H4 (cell line): ENCODE measurements at places on chromosomes 4 and X.

DNA sequence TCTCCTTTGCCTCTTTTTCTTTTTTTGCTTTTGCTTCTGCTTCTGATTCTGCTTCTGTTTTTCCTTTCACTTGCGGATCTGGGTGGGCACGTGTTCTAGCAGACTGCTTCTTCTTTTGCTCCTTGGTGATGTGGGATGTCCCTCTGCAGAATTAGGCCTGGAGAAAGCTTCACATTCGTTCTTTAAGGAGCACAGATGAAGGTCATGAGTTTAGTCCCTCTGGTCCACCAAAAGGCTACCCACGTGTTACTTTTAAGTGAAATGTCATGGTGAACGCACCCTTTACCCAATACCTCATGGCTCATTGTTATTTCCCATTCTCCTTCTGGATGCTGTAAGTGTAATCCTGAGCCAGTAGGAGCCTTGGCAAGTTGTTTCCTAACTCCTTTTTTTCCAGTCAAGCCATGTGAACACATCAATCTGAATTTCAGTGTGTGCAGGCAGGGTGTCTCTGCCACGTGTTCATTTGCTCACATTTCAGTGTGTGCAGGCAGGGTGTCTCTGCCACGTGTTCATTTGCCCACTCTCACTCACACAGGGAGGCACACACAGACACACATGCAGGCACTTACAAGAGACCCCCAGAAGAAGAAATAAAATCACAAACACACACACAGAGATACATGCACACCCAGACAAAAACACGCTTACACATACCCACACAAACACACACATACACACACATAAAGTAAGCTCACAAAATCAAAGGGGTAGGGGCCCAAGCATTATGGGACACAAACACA, 36.9 kb downstream of the NBDY start:
- DNase-seq = no peak

DNA sequence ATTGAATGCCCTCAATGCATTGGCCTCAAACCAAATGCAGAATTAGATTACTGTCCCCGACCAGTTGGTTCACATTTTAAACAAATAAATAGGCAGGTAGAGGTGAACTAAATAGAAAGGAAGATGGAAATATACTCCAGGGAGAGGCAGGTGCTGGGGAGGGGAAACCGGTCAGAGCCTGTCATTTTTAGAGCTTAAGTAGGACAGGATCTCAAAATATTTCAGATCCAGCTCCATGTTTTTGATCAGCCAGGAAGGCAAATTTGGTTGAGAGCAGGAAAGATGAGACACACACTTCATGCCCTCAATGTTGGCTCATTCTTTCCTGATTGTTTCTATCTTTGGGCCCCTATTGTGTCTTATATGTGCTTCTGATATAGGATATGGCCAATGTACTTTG, 206.7 kb downstream of the SHROOM3 start:
- no peak for DNase-seq

- DNase-seq = no peak
Observed at GRCh38 chr4:185693548-185694215, 118.3 kb downstream of the SORBS2 start.

DNA sequence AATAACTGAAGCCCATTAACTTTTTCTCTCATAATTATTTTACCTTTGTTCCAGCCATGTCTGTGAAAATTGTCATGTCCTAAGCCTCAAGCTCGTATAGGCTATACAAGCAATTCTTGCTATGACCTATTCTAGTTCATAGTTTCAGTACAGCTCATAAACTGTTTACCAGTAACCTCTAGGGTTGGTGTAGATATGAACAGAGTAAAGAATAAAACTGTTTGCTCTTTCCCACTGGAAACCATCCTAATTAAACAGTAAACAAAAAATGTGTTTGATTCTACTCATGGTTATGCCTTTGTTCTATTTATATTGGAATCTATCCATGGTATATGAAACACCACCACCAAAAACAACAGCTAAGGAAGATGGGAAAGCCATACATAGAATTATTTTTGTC, 1444.0 kb upstream of the PCDH7 start:
- DNase-seq = no peak

GRCh38 chr4:8281519-8282133, 12.1 kb downstream of the HTRA3 start:
- no peak for DNase-seq

- DNase-seq = no peak
Observed at GRCh38 chrX:24332878-24333277, 19.0 kb upstream of the SUPT20HL2 start.

DNA sequence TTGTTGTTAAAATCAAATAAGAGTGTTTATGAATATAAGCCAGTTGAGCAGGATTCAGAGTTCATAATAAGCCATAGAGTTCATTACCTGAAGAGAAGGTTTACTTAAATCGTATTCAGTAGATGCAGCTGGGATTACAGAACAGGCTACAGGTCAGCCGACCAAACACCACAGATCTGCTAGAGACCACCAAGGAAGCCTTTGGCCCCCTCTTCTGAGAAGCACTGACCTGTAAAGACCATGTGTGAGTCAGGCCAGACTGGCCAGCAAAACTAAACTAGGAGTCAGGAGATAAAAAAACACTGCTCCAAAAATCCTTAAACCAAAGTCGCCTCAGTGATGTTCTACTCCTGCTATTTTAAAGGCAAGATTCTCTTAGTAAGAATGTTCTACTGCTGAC, 1125.5 kb downstream of the FAT4 start:
- DNase-seq = no peak

GRCh38 chr4:7513671-7514070, 78.9 kb upstream of the PSAPL1 start:
- DNase-seq = peak; percentile 66

- DNase-seq = no peak
Observed at GRCh38 chr4:138138774-138139173, 103.4 kb downstream of the SLC7A11 start.

DNA sequence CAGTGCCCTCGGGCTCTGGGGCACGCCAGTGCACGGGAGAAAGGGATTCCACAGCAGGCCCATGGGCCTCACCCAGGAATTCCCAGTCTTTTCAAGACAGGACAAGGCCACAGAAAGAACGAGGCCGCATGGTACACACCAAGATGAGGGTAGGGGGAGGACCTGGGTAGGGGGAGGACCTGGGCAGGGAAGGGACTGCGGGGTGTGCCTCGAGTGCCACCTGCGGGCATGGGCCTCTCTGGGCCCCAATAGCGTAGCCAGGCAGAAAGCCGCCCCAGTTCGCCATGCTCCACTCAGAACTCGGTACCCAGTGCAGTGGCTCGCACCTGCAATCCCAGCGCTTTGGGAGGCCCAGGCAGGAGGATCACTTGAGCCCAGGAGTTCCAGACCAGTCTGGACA, 14.0 kb upstream of the DUSP9 start:
- no peak for DNase-seq

DNA sequence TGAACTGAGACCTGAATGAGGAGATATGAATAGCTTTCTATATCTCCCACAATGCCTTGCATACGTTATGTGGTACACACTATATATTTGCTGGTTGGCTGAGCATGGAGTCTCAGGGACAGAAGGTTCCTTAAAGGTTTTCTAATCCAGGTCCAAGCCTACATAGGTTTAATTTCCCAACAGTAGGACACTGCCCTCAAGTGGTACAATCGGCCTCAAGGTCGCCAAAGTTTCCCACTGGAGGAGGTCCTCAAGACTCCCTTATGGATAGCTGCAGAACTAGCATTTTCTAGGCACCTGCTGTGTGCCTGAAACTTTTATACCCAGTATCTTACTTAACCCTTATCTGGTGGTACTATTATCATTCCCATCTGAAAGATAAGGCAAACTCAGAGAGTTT, 21.0 kb upstream of the EFNB1 start:
- DNase-seq = peak; percentile 19

- DNase-seq = no peak
Observed at GRCh38 chrX:54530357-54530900, 410 bp downstream of the GNL3L start.

GRCh38 chrX:136862546-136862945, 18.0 kb downstream of the RBMX start:
- no peak for DNase-seq

DNA sequence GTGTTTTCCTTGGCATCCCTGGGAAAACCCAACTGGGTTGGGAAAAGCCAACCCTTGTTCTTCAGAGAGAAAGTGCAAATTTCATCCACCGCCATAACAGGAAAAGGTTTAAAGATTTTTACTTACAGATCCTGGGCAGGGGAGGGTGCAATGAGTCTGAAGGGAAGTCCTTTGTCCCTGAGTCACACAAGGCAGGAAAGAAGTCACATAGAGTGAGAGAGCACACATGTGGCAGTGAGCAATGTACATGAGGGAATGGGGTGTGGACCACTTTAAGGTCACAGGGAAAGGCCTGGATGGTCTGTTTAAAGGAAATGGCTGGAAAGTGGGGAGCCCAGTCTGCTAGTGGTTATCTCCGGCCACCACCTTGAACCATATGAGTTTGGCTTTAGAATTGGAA, 248.9 kb downstream of the HS3ST1 start:
- no peak for DNase-seq

- peak; percentile 52 for DNase-seq
Observed at GRCh38 chrX:95884186-95884585, 800.5 kb upstream of the DIAPH2 start.

- DNase-seq = no peak
Observed at GRCh38 chrX:36957425-36958328, 50.5 kb upstream of the FAM47C start.

DNA sequence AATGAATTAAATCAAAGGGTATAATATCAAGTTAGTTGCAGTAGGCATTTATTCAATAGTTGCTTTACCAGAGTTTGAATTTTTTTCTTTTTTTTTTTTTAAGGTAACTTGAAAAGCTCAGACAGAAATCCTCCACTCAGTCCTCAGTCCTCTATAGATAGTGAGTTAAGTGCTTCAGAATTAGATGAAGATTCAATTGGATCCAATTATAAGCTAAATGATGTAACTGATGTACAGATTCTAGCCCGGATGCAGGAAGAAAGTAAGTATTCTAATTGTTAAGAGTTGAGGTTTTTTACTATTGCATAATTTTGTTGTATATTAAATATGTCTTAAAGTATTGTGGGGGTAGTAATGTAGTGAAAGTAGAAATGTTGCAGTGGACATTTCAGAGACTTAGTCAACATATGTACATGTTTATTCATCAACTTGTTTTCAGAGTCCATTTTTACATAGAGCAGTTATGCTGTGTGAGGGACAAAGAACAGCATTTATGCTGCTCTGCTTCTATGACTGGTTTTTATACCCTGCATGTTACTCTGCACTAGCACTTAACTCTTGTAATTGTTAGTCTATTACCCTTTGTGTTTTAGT, 38.4 kb downstream of the SLAIN2 start:
- DNase-seq = no peak

- peak; percentile 68 for DNase-seq
Observed at GRCh38 chr4:98626350-98626749, 32.1 kb downstream of the TSPAN5 start.

- DNase-seq = no peak
Observed at GRCh38 chrX:15888062-15888461, 33.4 kb upstream of the AP1S2 start.

- DNase-seq = no peak
Observed at GRCh38 chr4:76702440-76703122, 195.4 kb downstream of the SOWAHB start.

- no peak for DNase-seq
Observed at GRCh38 chr4:16382571-16382970, 156.3 kb upstream of the TAPT1 start.

- no peak for DNase-seq
Observed at GRCh38 chr4:143598816-143599215, 85.3 kb downstream of the SMARCA5 start.

DNA sequence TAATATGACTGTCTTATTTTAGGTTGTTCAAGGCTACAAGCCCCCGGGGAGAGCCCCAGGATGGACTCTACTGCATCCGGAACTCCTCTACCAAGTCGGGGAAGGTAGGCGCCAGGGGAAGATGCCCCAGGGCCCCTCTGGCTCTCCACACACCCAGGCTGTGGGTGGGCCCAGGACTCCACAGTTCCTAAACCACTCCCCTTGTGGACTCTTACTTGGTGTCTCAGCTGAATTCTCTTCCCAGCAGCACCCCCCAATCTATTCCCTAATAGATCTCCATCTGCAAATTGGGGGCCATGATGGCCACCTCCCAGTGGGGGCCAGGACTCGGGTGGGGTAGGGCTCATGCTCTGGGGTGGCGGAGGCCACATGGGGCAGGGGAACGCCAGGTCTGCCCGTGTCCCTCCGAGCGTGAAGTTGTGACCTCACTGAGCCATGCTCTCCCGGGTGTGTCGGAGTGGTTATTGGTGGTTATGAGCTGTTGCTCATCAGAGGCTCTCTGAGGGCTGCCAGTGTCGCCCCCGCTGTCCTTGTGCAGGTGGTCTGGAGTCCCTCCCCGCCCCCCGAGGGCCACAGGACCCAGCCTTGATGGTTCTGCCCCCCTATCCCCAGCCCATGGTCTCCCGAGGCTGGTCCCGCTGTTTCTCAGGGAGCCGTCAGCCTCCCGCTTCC, 11.2 kb upstream of the ADD1 start:
- no peak for DNase-seq

DNA sequence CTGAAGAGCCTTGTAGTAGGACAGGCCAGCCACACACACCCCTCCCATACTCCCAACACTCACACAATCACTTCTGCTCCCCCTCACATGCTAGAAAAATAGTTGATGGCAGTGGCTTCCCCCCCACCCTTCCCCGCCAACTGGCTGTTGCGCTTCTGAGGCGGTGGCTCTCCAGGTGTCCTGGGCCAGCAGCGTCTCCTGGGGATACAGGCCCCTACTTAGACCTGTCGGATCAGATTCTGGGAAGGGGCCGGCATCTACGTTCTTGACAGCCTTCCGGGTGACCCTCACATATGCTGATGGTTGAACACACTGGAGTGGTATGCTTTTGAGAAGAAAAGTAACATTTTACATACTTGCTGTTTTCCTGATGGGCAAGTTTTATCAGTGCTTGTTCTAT, 39.9 kb downstream of the TNIP2 start:
- no peak for DNase-seq

- no peak for DNase-seq
Observed at GRCh38 chr4:114782415-114783214, 184.0 kb downstream of the UGT8 start.

DNA sequence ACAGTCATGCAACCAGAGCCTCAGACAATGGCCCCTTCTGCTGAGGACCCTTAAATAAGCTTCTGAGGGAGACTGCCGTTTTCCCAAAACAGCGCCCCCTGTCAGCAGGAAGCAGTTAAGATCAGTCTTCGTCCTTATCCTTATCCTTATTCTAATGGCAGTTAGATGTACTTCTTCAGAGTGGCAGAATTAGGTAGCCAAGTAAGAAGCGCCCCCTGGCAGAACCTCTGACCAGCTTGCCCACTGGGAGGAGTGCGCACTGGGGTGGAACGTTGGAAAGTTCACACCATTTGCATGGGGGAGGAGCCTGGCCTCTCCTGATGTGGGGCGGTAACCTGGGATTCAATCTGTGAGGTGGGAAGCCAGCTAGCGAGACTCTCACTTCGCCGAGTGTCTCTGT, 133.6 kb upstream of the QRFPR start:
- DNase-seq = no peak

GRCh38 chrX:69218407-69218997, 53.2 kb upstream of the PJA1 start:
- no peak for DNase-seq

DNA sequence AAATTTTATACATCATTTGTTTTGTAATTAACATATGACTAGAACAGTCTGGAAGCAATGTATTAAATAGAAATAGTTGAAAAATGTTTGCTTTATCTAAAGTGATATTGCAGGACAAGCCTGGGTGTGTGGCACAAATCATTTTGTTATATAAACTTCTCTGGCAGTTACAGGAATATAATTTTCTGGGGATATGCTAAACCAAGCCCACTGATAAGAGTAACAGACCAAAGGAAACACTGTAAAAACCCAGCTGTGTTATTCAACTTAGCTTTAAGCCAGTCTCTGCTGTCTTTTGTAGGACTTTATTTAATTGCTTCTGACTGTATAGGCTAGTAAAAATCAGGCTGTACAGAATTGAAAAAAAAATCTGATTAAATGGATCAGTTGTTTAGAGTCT, 156.2 kb downstream of the NR3C2 start:
- no peak for DNase-seq
